CD4-positive, alpha-beta T cell (primary cell): ENCODE measurements at places on chromosomes 12 and 14. TPM values are rescaled to one million over a fixed set of nuclear protein-coding genes. Genes with fewer than 3 reads are reported as not detected.

ITGB7 gene
- 166 TPM for total RNA-seq

MORN3 gene
- 9.8 TPM for total RNA-seq

GRCh38 chr12:10189653-10190052 is 10.8 kb downstream of the TMEM52B start:
- DNase-seq = no peak

- DNase-seq = no peak
Measured at GRCh38 chr12:76029982-76030340, 1.6 kb downstream of the PHLDA1 start.

- DNase-seq = no peak
Measured at GRCh38 chr12:25617991-25618390, 64.9 kb upstream of the LMNTD1 start.

- no peak for DNase-seq
Measured at GRCh38 chr12:107894589-107894988, 120.1 kb downstream of the ASCL4 start.

- no peak for DNase-seq
Measured at GRCh38 chr12:19189522-19189921, 60.0 kb downstream of the PLEKHA5 start.

- DNase-seq = no peak
Measured at GRCh38 chr14:89566644-89567415, 149.8 kb upstream of the FOXN3 start.
